Myocyte (in vitro differentiated cells): ENCODE measurements at places on chromosomes 12 and 14. TPM values are rescaled to one million over a fixed set of nuclear protein-coding genes. Genes with fewer than 3 reads are reported as not detected.
A peak's percentile ranks its signal among the peaks of the same experiment; 100 is the strongest.

Gene FAM186B
- total RNA-seq, result 0.10 and 0.27 TPM in 2 replicates

DNA sequence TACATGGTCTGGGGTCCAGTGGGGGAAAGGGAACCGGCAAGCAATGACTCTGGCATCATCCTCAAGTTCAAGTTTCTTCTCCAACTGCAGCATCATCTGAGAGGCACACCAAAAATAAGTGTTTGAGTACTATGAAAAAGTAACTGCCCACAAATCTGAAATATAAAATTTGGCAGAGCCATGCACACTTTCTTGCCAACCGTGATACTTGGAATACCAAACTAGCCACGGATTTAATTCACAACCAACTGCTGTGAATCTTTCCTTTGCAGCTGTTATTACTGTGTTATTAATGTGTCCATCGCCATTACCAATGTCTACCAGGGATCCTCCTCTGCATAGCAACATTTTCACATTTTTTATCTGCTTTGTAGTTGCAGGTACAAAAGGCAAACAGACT, 74.6 kb downstream of the GXYLT1 start:
- peak; percentile 85 for DNase-seq

GRCh38 chr12:48532601-48533000, 7.2 kb downstream of the OR8S1 start:
- DNase-seq, result no peak

DNA sequence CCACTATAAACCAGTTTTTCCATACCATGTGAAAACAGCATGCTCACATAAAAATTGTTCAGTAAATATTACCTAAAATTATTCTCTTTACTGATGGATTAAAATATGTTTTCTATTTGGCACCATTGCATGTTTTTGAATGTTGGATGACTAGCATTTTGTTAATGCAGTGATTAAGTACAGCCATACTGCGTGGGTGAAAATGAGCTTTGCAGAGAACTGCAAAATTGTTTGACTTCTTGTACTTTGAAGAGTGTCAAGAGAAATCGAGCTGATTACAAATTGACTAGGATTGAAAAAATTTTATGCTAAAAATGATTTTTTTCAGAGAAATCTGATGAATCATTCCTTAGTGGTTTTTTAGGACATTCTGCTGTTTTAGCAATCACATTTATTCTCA, 452.9 kb downstream of the RPL10L start:
- no peak for DNase-seq

DNA sequence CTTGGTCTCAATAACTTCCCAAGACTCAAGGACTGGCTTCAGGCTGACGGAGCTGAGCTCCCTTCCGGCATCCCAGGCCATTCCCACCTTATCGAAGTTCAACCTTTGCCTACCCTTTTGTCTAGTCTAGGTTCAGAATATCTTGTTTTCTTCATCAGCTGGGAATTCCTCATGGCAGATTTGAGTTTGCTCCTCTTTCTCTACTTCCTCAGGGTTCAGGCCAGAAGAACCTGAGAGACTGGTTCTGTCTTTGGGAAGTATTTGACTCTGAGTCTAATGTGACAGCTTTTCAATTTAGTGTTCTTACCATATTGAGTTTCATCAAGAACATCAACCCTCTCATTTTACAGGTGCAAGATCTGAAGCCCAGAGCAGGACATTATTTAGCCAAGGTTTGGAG, 2.1 kb downstream of the BIN2 start:
- DNase-seq, result no peak

Gene CMA1
- not detected in 2 replicates for total RNA-seq

DNA sequence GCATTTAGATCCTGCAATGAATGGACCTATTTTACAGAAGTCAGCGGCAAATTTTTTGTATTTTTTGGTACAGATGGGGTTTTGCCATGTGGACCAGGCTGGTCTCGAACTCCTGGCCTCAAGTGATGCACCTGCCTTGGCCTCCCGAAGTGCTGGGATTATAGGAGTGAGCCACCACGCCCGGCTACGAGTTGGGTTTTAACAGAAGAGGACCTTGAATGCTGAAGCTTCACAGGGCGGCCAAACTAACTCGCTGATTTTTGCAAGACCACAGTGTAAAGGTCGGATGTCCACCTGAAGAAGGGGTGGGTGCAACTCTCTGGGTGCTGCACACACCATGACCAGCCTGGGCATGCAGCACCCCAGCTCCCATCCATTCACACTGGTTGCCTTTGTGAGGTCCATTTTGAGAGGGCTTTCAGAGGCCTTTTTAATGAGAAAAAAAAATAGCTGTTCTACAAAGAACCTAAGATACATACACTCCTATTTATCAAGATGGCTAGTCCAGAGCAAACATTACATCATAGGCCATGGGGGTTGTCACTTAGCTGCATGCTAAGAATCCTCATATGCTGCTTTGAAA, 21.6 kb upstream of the CDK2AP1 start:
- no peak for DNase-seq

DNA sequence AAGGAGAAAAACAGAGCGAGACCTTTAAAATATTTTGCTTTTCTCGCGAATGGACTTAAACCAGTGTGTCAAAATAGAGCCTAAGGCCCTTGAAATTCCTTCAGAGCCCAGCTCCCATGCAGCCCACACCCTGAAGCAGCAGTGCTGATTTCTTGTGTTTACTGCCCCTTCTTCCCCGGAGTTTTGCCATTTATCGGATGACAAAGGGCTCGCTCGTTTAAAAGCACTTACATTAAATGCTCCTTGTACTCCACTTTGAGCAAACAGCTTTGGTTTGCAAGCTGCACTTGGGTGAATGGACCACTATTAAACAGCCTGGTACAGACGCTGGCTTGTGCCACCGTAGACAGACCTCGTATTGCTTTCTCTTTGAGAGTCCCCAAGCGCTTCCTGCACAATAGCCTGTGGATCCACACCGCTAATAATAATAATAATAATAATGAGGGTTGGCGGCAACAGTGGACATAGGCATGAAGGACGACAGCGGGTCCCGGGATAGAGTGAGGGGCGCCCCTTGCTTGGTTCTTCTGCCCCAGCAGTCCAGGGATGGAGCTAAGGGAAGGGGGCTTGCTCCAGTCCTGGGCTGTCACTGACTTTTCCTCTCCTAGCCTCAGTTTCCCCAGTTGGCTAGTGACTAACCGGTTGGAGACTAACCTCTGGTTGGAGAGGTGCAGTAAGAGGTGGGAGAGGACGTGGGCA, 6.6 kb downstream of the DLK1 start:
- DNase-seq, result no peak

Gene TESPA1
- total RNA-seq, result not detected in 2 replicates

DNA sequence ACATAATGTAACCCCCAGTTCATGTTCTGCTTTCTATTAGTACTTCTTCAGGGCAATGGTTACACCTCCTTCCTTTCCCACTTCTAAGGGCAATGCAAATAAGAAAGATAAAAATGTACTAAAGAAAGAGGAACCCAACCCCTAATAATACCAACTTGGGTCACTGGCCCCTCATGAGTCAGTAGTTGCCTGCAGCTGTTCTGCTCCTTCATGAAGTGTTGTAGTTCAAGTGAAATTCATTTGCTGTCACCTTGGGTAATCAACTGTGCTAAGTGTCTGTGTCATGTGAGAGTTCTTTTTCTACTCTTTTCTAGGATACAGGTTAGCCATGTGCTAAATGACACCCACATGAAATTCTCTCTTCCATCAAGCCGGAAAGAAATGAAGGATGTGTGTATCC, 91.8 kb downstream of the PLXNC1 start:
- peak; percentile 48 for DNase-seq

Gene REP15
- 0.99 and 2.8 TPM in 2 replicates for total RNA-seq

Gene RIN3
- total RNA-seq, result 0.51 and 0.83 TPM in 2 replicates

GRCh38 chr14:97212399-97212798, 415.2 kb downstream of the VRK1 start:
- no peak for DNase-seq

Gene SYCP3
- total RNA-seq, result 0.05 and 0.21 TPM in 2 replicates

DNA sequence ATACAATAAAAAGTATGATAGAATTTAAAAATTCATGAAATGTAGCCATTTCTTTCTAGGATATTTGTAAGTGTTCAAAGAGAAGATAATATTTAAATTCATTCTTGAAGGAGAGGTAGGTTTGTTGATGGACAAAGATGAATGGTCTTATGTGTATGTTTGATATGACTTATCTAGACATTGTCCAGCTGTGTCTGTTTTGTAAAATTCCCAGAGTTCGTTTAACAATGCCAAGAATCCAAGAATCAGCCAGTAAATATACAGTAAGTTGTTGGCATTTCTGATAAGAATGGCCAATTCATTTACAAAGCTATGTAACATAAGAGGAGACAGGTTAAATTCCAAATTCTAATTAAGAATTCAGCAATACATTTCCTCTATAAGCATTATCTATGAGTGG, 150.9 kb downstream of the ADAMTS20 start:
- DNase-seq, result no peak

Gene RAD52
- total RNA-seq, result 19.0 and 19.3 TPM in 2 replicates

GRCh38 chr14:43591776-43592175, 915.3 kb downstream of the FSCB start:
- no peak for DNase-seq
